ENCODE measurements at places on chromosomes 4 and X.

- DNase-seq, result peak; percentile 40
Measured at GRCh38 chrX:153469811-153470410, 465 bp downstream of the HAUS7 start.

GRCh38 chr4:40857956-40858355, 108.2 kb downstream of the NSUN7 start:
- no peak for DNase-seq

DNA sequence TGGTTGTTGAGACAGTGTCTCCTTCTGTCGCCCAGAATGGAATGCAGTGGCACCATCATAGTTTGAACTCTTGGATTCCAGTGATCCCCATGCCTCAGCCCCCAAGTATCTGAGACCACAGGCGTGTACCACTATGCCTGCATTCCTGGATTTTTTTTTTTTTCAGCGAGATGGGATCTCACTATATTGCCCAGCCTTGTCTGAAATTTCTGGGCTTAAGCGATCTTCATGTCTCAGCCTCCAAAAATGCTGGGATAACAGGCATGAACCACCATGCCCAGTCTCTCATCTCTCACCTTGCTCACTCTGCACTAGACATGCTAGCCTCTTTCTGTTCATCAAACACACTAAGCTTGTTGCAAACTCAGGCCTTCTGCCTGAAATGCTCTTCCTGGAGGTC, 104.1 kb downstream of the UBE2K start:
- DNase-seq, result no peak

GRCh38 chr4:106062452-106062875, 167.2 kb downstream of the NPNT start:
- DNase-seq, result peak; percentile 16

GRCh38 chr4:159090255-159090654, 12.6 kb upstream of the RAPGEF2 start:
- DNase-seq, result no peak

DNA sequence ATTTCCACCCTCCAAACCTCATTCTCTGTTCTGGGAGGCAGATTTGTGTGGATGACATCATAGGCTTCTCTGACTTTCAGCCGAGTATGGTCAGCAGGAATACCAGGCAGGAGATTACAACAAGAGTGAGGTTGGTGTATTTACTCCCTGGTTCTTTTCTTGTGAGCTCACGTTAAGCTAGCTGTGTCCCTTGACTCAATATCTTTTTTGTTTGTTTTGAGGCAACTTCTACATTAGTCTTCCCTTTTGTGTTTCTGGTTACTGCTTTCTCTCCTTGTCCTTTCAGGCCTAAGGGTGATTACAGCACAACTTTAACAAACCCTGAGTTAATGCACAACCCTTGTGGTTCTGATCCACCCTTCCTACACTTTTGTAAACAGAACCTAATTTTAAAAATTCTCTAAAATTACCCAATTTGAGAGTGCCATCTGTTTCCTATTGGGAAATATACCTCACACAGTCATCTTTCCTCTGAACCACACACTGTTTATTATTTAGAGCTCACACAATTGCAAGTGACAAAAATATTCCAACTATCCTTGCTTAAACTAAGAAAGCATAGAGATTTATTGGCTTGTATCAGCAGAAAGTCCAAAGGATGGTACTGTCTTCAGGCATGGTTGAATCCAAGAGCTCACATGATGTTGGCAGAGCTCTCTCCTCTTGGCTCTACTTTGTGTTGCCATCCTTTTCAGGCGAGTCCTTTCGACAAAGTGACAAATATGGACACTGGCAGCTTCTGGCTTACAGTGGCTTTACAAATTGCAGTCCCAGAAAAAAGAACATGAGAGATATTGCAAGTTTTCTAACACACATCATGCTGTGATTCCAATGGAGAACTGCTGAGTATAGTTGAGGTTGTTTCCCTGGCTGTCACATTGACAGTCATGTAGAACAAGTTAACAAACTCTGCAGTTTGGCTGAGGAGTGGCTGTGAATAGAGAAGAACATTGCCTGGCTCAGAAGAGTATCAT, 150.5 kb upstream of the DDIT4L start:
- no peak for DNase-seq

DNA sequence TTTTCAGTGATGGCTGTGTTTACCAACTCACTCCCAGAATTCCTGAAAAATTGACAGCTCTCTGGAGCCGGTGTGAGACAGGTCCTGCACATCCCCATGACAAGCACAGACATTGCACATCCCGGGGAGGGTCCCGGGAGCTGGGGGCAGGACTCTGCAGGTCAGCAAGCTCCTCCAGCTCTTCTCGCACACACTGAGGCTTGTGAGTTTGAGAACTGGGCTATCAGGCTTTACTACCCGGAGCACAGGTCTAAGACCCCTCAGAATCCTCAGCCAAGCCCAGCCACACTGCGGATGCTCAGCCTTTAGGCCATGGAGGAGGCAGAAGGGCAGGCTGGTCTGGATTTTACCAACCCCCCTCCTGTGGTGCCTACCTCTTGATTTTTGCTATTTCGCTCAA, 5.6 kb upstream of the CLDN24 start:
- DNase-seq, result no peak

- DNase-seq, result no peak
Measured at GRCh38 chr4:10529291-10530136, 72.3 kb upstream of the ZNF518B start.

- DNase-seq, result no peak
Measured at GRCh38 chr4:76689145-76689817, 208.7 kb downstream of the SOWAHB start.

Data from SW 1271 (cell line).